IMR-90 (cell line): ENCODE measurements at places on chromosomes 5 and 9. TPM values are rescaled to one million over a fixed set of nuclear protein-coding genes. Genes with fewer than 3 reads are reported as not detected.
A peak's percentile ranks its signal among the peaks of the same experiment; 100 is the strongest.

DNA sequence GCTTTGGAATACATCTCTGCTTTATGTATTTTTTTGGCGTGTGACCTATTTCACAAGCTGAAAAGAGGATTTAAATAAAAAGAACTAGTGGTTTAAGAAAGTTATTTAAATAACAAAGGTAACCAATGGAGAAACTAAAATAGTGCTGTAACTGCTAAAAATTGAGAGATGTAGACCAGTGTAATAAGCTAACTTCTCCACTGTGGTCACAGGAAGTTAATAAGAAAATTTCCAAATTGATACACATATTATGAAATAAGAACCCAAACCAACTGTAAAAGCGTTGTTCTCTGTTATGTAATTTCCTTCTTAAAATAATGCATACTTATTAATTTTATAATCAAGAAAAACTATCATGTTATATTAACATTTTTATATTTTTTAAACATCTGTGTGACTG is 29.1 kb upstream of the ZFAND5 start:
- DNase-seq = no peak

- no peak for DNase-seq
Observed at GRCh38 chr9:78295731-78296130, 1.2 kb upstream of the PSAT1 start.

SOHLH1 gene
- total RNA-seq = not detected in 2 replicates

DNA sequence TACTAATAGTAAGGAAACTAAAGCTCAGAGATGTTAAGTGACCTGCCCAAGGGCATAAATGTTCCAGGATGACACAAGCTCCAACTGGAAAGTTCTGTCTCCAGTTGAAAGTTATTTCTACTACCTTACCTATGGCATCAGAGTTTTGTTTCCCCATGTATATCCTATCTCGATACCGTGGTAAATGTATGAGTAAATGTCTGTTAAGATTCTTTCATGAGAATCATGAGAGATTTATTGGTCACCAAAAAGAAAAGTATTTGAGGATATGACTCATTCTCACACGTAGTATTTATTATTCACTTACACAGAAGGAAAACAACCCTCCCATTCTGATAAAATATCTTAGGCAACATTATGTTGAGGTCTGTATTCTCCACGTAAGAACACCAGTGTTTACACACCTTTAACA is 11.1 kb upstream of the SHOC1 start:
- DNase-seq = peak; percentile 75

ZNF474 gene
- total RNA-seq = 0.54 and 0.56 TPM in 2 replicates

GRCh38 chr5:111615054-111615453 is 102.7 kb upstream of the STARD4 start:
- DNase-seq = no peak

FAM221B gene
- total RNA-seq = not detected in 2 replicates

RPL37 gene
- 35.3 and 68.6 TPM in 2 replicates for total RNA-seq

DNA sequence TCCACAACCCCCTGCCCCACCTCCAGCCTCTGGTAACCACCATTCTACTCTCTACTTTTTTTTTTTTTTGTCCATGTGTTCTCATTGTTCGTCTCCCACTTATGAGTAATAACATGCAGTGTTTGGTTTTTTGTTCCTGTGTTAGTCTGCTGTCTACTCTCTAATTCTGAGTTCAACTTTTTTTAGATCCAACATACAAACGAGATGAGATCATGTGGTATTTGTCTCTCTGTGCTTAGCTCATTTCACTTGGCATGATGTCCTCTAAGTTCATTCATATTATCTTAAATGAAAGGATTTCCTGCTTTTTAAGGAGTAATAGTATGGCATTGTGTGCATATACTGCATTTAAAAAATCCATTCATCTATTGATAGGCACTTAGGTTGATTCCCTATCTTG is 130.9 kb downstream of the NMUR2 start:
- DNase-seq = no peak

DNA sequence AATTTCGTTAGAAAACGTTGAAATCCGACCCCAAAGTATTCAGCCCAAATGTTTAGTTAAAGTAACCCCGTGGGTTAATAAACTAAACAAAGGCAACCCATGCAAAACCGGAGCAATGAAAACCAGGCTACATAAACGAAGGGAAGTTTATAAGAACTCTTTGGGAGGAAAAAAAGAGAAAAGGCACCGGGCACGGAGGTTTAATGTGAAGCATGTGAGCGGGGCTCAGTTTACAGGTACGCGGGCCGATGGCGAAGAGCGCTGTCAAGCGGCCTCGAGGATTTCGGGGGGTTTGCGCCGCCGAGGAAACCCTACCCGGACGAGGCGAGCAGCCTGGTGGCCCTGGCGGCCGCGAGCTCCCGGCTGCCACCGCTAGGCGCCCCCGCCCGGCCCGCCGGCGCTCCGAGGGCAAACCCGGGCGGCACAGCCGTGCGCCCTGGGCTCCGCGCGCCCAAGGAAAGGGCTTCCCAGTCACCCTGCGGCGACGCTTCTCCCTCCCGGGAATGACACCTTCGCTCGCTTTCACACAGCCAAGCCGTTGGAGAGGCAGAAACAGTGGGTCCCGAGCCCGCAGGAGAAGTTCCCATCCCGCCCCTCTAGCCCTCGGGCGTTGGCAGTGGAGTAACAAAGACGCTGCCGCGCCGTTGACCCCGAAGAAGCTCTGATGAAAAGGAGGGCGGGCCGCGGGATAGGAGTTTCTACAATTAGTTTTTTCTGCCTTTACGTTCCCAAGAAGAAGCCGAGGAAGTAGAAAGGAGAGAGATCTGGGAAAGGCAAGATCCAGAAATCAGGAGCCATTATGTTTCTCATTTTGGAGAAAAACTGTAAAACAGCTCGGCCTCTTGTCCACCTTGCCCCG is 126.0 kb downstream of the TMEM174 start:
- peak; percentile 85 for DNase-seq

DNA sequence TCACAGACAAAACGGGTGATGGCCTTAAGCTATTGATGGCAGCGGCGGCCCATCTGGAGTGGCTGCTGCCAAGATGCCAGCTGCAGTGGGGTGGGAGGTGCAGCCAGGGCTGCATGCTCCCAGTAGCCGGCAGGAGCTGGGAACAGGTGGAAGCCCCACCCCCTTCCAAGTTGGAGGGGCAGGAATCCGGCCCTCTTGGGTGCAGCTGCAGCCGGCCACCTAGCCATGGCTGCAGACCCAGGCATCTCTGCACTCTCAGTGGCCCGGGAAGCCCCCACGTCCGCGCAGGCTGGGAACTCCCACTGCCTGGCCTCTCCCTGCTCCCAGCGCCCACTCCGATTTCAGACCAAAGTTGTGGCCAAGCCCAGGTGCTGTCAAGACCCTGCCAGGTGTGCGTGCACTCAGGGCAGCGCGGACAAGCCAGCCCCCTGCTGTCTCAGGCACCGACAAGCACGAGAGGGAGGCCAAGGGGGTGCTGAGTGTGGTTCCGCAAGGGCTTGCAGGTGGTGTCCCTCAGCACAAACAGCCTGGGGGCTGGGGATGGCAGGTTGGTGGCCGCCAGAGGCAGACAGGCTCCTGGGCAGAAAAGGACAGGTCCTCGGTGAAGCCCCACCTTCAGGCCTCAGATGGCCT is 115.1 kb upstream of the TSLP start:
- no peak for DNase-seq

GRCh38 chr9:98046180-98046543 is 10.4 kb upstream of the NANS start:
- no peak for DNase-seq

LHX3 gene
- not detected in 2 replicates for total RNA-seq

ANKRD34B gene
- total RNA-seq = not detected in 2 replicates

- no peak for DNase-seq
Observed at GRCh38 chr9:83313781-83314180, 224.4 kb downstream of the FRMD3 start.
